ENCODE measurements at places on chromosomes 4 and X.

GRCh38 chr4:181331214-181331613 is 912.0 kb upstream of the TENM3 start:
- no peak for DNase-seq

GRCh38 chrX:16739574-16739973 is 20.2 kb downstream of the SYAP1 start:
- no peak for DNase-seq

DNA sequence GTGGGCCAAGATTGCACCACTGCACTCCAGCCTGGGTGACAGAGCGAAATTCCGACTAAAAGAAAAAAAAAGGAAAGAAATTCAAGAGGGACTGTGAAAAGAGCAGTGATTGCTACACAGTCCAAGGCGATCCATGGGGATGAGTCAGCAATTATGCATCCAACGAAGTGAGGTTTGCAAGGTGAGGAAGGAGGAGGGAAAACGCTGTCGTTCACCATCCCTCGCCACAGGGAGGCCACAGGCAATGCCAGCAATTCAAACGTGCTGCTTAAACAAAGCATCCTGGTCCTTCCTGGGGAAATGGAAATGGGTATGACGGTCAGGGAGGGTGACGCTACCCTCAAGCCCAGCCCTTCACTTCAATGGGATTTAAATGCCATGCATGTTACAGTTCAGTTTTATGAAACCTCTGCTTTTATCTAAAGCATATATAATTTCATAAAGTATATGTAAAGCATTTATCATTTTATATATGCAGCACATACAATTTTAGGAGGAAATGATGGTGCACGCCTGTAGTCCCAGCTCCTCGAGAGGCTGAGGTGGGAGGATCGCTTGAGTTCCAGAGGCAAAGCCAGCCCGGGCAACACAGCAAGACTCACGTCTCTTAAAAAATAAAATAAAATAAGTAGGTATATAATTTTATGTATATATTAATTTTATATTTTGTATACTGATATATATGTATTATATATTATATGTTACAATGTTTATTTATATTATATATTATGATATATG is 108.7 kb downstream of the DHRSX start:
- no peak for DNase-seq

GRCh38 chrX:100512471-100512870 is 72.3 kb upstream of the TNMD start:
- no peak for DNase-seq

- no peak for DNase-seq
Observed at GRCh38 chr4:78956975-78957374, 17.7 kb upstream of the PAQR3 start.

GRCh38 chrX:107566604-107567262 is 61.6 kb upstream of the PRPS1 start:
- DNase-seq: no peak

DNA sequence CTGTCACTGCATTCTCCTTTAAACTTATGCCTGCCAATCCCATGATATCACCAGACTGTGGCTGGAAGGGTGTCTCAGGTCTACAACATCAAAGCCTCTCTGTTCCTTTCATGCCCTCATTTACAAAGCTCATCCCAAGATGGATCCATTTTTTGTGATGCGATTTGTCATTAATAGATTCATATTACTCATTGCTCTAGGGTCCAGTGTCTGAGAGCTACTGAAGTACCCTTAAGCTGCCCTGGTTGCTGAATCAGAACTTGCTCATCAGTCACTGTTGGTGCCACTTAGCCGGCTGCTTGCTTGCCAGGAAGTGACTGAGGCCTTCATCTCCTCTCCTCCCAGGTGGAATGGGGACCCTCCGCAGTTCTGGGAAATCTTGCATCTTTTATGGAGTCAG is 395.5 kb upstream of the BOD1L1 start:
- no peak for DNase-seq

- DNase-seq: no peak
Observed at GRCh38 chrX:104343428-104344129, 88.8 kb upstream of the ESX1 start.

DNA sequence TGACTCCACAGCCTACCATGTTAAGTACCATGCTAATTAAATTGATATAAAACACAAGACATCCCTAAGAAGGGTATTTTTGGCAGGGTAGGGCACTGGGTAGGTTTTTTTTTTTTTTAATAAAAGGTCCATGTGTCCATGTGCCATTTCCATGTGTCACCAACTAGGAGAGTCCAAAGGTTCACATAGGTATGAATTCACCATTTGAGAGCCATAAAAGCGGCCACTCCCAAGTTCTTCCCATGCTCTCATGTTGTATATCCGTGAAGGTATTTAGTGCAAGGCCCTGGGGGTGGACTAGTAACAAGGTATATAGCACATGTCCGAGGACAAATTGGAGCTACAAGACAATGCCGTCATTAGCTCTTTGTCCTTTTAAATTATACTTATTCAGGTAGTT is 107.3 kb downstream of the PDE5A start:
- DNase-seq: no peak

DNA sequence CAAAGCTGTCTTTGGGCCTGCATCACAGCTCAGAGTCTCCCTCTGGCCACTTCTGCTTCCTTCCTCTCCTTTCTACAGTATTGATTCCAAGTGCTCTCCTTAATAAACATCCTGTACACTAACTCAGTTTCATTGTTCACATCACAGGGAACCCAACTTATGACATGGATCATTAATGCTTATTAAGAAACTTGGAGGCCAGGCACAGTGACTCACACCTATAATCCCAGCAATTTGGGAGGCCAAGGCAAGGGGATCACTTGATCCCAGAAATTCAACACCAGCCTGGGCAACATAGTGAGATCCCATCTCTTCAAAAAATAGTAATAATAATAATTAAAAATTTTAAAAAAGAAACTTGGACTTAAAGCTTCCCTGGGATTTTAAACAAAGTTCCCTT is 89.2 kb upstream of the EFHC2 start:
- DNase-seq: no peak

DNA sequence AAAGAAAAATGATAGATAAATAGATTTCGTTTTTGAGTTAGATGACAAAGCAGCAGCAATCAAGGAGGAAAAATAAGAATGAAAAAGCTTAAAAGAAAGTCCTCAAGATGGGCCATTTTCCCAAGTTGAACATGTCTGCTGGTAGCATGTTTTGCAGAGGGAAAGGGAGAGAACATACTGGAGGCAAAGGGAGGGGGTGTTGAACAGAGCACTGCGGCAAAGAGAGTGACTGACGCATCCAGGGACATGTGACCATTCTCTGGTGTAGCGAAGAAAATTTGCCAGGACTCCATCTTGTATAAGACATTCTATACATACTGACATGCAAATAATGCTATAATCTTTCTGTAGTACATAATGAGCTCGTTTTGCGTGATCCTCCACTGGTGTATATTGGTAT is 1.2 kb downstream of the LINC00632 start:
- DNase-seq: no peak

DNA sequence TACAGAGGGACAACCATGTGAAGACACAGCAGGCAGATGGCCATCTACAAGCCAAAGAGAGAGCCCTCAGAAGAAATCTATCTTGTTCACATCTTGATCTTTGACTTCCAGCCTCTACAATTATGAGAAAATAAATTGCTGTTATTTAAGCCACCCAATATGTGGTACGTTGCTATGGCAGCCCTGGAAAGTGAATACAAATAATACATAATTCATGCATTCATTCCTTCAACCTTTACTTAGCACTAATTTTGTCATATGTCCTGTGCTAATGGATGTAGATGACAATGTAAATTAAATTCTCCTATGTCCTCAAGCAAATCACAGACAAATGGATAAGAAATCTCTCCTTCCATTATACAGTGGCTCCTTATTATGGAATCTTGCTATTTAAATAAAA is 361.6 kb downstream of the PACRGL start:
- DNase-seq: no peak

GRCh38 chr4:2042204-2042946 is 16.8 kb upstream of the NAT8L start:
- DNase-seq: no peak

GRCh38 chr4:182897601-182898478 is 19.3 kb downstream of the DCTD start:
- no peak for DNase-seq

GRCh38 chr4:111499291-111499690 is 646.0 kb upstream of the FAM241A start:
- DNase-seq: no peak

- no peak for DNase-seq
Observed at GRCh38 chr4:40550948-40551462, 78.7 kb downstream of the RBM47 start.

DNA sequence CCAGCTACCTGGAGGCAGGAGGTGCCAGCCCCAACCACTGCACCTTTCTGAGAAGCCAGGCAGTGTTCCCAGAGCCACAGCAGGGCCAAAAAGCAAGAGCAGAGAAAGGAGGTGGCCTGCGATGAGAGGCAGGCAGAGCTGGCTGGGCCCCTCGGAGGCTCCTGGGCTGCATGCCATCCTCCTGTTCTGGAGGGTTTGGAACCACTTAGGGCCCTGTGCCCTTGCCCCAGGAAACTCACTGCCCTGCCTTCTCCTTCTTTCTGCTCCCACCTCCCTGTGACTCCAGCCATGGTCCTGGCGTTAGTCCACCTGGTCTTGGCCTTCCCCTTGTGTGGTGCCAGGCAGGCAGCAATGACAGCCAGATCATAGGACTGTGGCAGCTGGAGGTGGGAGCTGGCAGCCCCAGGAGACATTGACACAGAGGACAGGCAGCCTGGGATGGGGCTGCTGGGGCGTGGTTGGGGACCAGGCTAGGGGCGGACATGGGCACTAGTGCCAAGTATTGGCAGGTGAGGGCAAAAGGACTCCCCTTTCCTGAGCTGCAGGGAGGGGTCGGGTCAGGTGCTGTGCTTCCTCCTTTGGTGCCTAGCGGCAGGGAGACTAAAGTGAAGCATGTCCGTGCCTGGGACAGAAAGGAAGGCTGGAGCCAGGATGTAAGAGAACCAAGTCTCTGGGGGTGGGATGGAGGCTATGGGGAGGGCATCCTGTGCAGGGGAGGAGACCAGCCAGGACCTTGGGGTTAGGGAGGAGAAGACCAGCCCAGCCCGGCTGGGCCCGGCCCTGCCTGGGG is 1.4 kb downstream of the APLN start:
- DNase-seq: no peak

DNA sequence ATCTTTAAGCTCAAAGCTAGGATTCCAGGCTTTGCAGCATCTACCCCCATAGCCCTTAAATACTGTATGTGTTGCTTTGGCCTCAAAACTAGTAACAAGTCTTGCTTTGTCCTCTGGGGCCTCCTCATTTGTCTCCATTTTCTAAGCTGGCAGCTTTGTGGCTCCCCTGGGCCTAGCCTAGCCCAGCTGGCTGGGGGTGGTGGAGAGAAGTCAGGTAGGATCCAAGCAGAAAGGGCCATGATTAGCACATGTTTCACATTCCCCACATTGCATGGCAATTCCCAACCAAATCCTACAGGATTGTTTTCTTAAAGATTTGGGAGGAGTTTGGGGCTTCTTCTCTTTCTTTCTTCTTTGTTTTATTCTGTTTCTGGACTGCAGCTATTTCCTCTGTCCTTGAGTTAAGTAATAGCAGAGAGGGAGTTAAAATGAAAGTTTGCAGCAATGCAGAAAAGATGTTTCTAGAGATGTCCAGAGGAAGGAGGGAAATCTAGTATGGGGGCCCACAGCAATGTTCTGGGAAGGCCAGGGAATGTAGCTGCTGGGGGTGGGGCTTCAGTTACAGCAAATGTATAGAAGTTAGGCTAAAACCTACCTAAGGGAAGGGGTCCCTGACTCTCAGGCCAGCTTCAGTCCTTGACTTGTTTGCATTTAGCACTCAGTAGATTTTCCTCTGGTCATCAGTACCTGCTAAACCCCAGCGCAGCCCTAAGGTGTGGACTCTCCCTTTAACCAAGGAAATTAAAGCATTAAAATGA is 92.1 kb downstream of the SHROOM4 start:
- DNase-seq: no peak

DNA sequence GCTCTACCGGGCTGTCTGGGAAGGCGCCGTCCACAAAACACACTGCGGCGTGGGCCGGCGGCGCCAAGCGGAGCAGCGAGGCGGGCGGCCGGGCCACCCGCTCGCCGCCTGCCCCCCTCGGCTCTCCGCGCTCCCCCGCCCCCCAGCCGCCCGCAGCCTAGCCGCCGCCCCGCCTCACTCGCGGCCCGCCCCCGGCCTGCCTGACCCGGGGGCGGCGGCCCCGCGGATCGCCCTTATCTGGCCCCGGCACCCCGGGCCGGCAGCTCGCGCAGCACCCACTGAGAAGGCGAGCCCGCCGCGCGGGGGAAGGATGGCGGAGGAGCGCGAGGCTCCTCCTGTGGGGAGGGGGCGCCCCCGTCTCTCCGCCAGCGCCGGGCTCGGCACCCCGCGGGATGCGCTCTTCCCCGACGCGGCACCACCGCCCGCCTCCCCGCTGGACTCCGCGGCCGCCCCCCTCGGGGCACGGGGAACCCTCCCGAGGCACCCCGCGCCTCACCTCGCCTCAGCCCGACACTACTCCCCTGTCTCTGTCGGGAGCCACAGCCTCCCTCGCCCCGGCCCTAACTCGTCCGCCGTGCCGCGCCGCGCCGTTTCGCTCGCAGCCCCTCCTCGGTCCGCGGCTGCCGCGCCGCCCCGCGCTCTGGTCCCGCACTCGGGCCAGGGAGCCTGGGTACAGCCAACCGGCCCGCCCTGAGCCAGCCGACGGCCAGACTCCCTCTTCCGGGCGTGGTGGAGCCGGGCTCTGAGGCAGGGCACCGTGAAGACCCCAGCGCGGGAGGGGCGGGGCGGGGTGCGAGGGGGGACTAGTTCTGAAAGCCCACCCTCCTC is 566 bp downstream of the ATP11C start:
- peak; percentile 31 for DNase-seq

GRCh38 chr4:175790083-175790482 is 22.0 kb downstream of the GPM6A start:
- DNase-seq: no peak

DNA sequence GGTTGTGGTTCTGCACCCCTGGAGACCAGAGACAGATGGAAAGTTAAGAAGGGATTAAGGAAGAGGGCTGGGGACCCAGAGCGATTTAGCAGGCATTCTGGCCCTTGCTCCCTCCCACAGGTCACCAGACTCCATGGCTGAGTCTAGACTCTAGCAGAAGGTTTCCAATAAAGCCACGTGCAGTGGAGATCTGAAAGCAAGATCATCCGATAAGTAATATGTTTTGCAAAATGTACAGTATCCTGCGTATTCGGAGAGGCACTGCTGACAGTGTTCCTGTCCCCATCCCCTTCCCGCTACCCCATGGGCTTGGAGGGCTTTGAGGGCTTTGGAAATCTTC is 531 bp upstream of the GPRIN3 start:
- DNase-seq: no peak

DNA sequence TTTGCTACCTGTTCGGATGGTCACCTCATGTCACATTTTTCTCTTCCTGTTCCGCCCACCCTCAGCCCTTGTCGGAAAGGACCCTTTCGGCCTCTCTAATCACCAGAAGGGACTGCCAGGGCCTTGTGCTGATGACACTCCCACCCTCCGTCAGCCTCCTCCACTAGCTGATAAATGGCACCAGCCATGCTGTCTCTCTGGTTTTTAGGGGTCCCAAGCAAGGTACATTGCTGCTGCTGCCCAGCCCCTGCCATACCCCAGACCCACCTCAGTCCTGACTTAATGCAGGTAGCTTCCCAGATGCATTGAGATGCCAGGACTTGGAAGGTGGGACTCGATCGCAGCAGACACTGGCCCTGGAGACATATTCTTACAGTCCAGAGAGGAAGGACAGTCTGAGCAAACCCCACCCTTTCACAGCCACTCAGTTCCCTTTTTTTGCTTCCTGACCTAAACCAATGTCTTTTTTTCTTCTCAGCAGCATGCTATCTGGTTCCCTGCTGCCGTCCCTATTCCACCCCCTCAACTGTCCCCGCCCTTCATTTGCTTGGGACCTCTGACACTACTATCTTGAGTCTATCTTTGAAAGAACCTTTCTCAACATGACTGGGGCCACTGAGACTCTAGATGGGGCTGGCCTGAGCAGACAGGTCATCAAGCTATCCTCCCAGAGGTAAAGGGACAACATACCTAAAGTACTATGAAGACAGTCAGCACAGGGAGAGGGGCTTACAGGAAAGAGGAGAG is at the start of gene BTK:
TSS of gene BTK (minus strand) at position 397 of the 747 bp plus-strand sequence. CDS start 10,907 bp downstream, outside the sequence.
- no peak for DNase-seq
